B cell (primary cell): ENCODE measurements at places on chromosomes 12 and 14.

DNA sequence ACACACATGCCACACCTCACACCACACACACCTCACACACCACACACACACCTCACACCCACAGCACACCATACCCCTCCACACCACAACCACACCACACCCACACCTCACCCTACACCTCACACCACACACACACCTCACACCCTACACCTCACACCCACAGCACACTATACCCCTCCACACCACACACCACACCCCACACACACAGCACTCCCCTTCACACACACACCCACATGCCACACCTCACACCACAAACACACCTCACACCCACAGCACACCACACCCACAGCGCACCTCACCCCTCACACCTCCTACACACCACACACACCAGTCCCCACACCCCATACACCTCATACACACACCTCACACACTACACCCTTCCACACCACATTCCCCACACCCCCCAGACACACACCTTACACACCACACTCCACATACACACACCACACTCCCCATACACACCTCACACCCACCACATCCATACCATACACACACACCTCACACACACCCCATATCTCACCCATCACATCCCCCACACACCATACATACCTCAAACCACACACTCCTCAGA lies 80.0 kb downstream of the ACTN1 start:
- DNase-seq: no peak

DNA sequence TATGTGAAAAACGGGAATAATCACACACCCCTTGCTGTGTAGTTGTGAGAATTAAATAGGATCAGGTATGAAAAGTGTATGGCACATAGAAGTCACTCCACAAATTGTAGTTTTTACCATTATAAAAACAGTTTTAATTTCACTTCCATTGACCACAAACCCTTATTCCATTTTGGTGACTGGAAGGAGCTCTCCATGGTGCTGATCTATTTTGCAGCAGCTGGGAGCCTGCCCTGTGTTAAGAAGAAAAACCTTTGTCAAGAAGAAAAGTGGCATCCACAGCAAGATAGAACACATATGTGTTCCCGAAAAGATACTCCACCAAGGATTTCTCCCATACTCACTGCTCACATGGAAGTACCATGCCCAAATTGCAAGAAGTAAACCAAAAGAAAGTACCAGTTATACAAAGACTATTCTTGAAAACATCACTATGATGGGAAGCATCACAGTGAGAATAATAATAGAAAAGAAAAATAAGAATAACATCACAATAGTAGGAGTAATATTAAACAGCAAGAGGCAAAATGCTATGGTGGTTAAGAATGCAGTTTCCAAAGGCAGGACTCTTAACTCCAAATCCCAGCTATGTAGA lies 58.7 kb downstream of the TUNAR start:
- peak; percentile 19 for DNase-seq

DNA sequence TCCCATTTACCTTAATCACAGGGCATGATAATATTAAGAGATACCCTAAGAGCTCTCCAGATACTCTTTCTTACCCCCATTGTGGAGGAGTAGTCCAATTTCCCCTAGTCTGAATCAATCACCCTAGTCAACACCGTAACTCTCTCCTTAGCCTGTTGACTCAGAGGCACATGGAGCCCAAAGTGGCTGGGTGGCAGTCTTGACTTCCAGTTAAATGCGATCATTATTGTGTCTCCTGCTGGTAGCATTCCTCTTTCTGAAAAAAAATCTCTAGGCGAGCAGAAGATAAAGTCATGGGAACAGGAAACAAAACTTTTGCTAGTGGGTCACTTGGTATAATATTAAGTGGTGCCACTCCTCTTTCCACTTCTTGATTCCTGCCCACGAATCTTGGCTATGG lies 46.4 kb downstream of the EMP1 start:
- no peak for DNase-seq

DNA sequence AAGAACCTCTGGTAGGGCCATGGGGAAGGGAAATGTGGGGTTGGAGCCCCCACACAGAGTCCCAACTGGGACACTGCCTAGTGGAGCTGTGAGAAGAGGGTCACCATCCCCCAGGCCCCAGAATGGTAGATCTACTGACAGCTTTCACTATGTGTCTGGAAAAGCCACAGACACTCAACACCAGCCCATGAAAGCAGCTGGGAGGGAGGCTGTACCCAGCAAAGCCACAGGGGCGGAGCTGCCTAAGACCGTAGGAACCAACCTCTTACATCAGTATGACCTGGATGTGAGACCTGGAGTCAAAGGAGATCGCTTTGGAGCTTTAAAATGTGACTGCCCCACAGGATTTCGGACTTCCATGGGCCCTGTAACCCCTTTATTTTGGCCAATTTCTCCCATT lies 97.8 kb downstream of the HMGA2 start:
- DNase-seq: no peak

- no peak for DNase-seq
Observed at GRCh38 chr14:61616524-61617185, 78.7 kb upstream of the HIF1A start.

- no peak for DNase-seq
Observed at GRCh38 chr12:90729736-90730135, 225.2 kb downstream of the CCER1 start.
